ENCODE measurements at places on chromosomes 1 and 21.

DNA sequence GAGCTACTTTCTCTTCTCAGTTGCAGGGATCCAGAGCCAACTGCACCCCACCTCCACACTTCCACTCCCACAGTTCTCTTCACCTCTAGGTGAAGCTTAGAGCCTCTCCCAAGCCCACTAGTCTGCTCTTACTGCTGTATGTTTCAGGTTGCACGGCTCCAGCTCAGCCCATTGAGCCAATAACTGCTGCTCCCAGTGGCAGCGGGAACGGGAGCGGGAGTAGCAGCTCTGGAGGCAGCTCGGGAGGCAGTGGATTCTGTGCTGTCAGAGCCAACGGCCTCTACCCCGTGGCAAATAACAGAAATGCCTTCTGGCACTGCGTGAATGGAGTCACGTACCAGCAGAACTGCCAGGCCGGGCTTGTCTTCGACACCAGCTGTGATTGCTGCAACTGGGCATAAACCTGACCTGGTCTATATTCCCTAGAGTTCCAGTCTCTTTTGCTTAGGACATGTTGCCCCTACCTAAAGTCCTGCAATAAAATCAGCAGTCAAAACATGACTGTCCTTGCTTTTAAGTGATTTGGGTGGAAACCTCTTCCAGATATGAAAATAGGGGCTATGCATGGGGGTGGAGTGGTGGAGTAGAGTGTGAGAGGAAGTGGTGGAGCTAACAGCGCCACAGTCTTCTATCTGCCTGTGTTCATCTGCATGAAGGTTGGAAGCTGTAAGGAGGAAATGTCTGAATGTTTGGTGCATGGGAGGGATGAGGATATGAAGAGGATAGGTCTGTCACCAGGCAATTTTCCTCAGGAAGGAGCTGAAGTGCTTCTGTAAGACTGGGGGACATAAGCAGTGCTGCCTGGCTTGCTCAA lies 29.6 kb downstream of the CHIA start:
- DNase-seq, result no peak

DNA sequence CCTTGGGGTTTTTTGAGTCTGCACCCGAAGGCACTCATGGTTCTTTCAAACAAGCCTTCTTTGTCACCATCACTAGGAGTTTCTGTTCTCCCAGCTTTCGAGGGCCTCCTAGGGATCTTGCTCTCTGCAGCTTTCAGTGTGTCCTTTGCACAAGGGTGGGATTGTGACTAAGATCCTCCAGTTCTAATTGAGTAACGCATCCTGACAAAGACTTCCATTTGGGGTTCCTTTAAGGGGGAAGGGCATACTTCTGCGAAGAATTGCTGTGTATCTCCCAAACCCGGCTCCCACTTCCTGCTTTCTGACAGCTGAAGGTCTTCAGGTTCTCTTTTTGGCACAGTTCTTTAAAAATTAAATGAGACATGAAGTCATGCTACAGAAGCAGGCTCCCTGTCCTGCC lies 139.4 kb downstream of the EDEM3 start:
- no peak for DNase-seq

DNA sequence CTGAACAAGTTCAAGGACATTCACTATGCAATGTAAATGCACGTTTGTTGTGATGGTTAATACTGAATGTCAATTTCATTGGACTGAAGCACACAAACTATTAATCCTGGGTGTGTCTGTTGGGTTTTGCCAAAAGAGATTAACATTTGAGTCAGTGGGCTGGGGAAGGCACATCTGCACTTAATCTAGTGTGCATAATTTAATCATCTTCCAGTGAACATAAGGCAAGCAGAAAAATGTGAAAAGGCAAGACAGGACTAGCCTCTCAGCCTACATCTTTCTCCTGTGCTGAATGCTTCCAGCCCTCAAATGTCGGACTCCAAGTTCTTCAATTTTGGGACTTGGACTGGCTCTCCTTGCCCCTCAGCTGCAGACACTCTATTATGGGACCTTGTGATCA lies 40.1 kb downstream of the PRPF38A start:
- no peak for DNase-seq

DNA sequence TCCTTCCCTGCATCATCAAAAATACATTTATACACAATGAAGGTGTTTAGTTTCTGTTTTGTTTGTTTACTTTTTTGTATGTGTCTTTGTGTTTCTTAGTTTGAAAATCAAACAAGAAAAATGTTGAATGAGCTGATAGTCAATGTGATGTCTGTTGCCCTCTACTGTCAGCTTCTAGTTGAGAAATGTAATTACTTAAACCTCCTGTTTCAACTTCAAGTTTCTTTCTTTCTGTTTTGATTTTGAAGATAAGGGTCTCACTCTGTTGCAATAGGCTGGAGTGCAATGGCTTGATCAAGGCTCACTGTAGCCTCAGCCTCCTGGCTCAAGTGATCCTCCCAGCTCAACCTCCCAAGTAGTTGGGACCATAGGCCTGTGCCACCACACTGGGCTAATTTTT lies 37.5 kb downstream of the SPTA1 start:
- DNase-seq, result no peak

GRCh38 chr1:163772246-163772645 lies 450.5 kb downstream of the NUF2 start:
- no peak for DNase-seq

DNA sequence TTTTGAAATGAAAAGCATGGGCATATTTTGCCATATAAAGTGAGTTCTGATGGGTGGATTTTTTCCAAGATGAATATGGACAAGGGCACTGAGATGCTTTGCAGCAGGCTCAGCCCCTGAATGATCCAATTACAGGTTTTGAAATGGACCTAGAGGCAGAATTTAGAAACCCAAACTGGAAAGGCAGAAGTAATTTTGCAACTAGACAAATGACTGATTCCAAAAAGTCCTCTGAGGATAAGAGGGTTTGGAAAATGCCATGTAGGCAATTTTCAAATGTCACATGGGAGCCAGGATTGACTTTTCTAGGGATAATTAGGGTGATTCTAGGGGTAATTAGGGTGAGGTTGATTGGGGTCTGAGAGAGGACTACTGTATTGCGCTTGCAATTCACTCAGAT lies 148.9 kb upstream of the ZNF648 start:
- no peak for DNase-seq

DNA sequence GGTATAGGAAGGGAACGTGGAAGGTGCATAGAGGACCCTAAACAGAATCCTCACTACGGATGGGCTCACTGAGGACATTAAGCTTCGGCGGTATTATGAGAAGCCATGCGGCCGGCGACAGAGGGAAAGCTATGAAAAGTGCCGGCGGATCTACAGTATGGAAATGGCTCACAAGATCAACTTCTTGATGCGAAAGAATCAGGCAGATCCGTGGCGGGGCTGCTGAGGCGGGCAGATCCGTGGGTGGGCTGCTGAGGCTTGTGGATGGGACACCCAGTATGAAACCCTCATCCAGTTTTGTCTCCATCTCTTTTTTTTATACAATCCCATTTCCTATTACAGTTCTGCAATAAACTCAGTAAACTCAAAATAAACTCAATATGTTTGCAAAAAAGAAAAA lies 95.8 kb downstream of the CRB1 start:
- DNase-seq, result no peak

- DNase-seq, result no peak
Observed at GRCh38 chr1:98323906-98324358, 337.6 kb upstream of the SNX7 start.

DNA sequence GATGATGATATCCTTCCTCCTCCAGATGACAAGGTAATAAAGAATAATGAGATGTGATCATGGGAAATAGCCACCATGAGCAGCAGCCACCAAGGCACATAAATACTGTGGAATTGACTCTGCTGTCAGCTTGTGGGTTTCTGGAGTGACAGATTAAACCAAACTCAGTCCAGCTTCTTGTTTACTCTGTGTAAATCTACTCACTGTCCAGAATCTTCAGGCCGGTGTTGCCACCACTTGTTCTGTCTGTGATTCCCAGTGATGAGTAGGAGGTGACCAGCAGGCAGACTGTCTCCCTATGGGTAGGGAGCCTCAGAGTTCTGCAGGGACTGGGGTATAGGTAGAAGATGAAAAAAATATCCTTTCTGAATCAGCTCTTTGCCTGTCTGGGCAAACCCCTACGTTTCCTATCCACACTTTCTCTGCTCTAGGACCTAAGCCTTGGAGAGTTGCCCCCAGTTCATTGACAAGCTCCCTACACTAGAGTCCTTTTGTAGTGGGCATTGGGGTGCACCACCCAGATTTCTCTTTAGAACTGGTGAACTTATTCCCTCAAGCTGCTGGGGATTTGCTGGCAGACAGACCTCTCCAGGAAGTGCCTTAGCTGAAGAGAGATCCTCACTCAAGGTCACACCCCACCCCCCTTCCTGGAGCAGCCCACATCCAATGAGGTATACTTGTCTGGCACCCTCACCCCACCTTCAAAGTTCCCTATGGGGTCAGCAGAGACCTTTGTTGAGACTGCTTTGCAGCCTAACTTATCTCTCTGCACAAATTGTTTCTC lies 47.6 kb downstream of the ATP1A1 start:
- no peak for DNase-seq

- DNase-seq, result no peak
Observed at GRCh38 chr1:151705753-151706463, 10.7 kb downstream of the CELF3 start.

GRCh38 chr1:47936916-47937551 lies 60.2 kb downstream of the TRABD2B start:
- DNase-seq, result no peak

DNA sequence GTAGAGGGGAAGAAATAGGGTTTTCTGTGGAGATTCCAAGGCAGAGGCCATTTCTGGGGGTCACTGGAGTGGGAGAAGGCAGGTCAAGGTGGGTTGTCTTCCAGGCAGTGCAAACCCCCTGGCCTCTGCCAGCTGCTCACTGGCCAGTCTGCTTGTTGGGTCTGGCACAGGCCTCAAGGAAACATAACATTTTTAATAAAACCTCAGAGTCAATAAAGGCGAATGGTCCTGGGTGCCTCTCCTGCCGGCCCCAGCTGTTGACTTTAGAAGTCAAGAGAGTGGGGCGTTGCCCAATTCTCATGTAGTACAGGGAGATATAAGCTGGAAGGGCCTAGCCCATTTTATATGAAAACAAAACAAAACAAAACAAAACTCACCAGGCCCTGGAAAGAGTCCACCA lies 36.6 kb downstream of the RUNX3 start:
- DNase-seq, result no peak

DNA sequence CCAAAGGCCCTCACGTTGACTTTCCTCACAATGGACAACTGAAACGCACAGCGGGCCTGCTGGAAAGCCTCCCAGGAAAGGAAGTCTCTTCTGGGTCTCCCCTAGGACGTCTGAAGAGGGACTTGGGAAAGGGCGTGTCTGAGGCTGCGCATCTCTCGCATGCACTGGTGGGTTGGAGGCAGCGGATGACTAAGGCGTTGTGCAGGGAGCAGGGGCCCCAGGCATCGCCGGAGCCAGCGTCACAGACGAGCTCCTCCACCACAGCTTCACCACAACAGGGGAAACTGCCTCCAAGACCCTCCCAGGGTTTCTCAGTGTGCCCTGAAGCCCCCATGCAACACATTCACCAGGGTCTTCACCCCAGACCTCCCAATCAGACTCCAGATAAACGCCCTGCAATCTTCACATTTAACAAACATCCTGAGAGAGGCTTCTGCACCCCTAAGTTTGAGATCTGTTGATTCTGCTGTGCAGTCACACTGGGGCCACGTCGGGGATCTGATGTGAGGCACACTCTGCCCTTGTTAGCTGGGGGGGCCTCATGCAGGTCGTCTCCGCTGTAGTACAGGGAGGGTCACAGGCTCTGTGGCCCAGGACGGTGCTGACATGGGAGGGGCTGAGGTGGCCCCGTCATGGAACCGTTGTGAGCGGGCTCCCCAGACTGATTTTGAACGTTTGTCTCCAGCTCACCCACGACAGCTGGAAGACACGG lies 7.0 kb upstream of the TFF1 start:
- no peak for DNase-seq

GRCh38 chr1:93739472-93739871 lies 57.8 kb upstream of the BCAR3 start:
- no peak for DNase-seq

DNA sequence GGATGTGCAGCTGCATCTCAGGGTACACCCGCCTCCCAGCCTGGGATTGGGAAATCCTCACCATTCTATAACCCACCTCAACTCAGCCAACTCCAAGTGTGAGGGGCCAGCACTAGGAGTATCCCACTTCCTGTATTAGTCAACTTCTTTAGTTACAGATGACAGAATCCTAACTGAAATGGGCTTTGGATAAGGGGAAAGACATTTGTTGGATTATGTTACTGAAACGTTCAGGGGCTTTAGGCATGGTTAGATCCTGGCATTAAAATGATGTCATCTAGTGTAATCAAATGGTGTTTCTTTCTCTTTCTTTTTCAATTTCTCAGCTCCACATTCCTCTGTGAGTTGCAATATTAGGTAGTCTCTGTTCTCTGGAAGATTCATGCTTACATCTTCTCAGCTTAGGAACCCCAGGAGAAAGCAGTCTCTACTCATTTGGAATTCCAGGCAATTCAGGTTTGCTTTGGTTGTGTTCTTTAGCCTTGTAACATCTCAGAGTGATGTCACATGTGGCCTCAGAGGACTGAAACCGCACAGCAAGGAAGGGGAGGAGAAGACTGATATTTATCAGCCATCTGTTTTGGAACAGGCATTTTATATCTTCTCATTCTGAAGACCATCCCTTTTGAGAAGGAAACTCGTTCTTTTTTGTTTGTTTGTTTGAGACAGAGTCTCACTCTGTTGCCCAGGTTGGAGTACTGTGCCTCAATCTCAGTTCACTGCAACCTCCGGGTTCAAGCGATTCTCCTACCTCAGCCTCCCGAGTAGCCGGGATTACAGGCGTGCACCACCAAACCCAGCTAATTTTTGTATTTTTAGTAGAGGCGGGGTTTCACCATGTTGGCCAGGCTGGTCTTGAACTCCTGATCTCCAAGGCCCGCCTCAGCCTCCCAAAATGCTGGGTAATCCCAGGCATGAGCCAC lies 18.9 kb upstream of the TMEM54 start:
- no peak for DNase-seq

GRCh38 chr1:34066981-34067603 lies 97.9 kb downstream of the CSMD2 start:
- no peak for DNase-seq
